Upper lobe of left lung (tissue), 6 donors: ENCODE measurements at places on chromosomes 1 and 21.

- H3K4me3 ChIP-seq, result no peak overlapping the region
- no peaks in the 10 kb centered on the region for H3K36me3 ChIP-seq
- H3K27ac ChIP-seq, result no peak overlapping the region
- no peaks in the 10 kb centered on the region for H3K27me3 ChIP-seq
- H3K4me1 ChIP-seq, result no peaks in the 10 kb centered on the region
These were observed 228.5 kb downstream of the ZNF326 start for GRCh38 chr1:90223401-90223800.

DNA sequence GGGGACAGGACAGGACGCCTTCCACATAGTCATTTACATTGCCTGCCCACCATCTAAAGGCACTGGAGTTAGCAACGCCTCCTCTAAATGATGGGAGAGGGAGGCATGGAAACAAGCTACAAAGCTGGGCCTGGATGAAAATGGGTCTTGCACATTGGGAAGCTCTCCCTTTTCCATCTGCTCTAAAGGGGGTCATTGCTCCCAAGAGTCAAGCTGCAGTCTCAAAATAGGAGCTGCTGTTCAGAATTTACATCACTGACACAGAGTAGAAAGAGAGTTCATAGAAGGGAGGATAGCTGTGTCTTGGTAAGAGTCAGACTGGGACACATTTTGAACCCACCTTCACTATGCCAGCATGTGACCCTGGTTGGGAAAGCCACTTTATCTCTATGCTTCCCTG is 26.6 kb downstream of the RCSD1 start:
- no peaks in the 10 kb centered on the region for H3K36me3 ChIP-seq
- no peaks in the 10 kb centered on the region for H3K27me3 ChIP-seq
- H3K27ac ChIP-seq, result no peak overlapping the region
- no peak for DNase-seq

DNA sequence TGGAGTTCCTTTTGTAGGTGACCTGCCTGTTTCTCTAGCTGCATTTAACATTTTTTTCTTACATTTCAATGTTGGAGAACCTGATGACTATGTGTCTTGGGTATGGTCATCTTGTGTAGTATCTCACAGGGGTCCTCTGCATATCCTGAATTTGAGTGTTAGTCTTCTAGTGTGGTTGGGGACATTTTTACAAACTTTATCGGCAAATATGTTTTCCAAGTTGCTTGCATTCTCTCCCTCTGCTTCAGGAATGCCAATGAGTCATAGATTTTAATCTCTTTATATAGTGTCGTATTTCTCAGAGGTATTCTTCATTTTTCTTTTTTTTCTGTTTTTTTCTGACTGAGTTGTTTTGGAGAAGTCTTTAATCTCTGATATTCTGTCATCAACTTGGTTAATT is 684.0 kb downstream of the NCAM2 start:
- no peak overlapping the region for H3K27ac ChIP-seq
- no peaks in the 10 kb centered on the region for H3K27me3 ChIP-seq
- H3K4me1 ChIP-seq, result no peaks in the 10 kb centered on the region
- H3K36me3 ChIP-seq, result no peaks in the 10 kb centered on the region
- no peak for DNase-seq
- H3K4me3 ChIP-seq, result no peak overlapping the region

GRCh38 chr1:41762777-41763176 is 155.9 kb downstream of the HIVEP3 start:
- no peak overlapping the region for H3K27ac ChIP-seq
- H3K36me3 ChIP-seq, result no peaks in the 10 kb centered on the region
- no peak for DNase-seq
- peaks cover 27% of the 10 kb centered on the region for H3K4me1 ChIP-seq
- no peaks in the 10 kb centered on the region for H3K27me3 ChIP-seq

GRCh38 chr1:85220756-85221201 is 20.0 kb upstream of the SYDE2 start:
- no peak overlapping the region for H3K27ac ChIP-seq
- H3K27me3 ChIP-seq, result no peaks in the 10 kb centered on the region
- no peak overlapping the region for H3K4me3 ChIP-seq
- H3K36me3 ChIP-seq, result no peaks in the 10 kb centered on the region
